Left lobe of liver (tissue), 2 donors: ENCODE measurements at places on chromosomes 11 and 22.

DNA sequence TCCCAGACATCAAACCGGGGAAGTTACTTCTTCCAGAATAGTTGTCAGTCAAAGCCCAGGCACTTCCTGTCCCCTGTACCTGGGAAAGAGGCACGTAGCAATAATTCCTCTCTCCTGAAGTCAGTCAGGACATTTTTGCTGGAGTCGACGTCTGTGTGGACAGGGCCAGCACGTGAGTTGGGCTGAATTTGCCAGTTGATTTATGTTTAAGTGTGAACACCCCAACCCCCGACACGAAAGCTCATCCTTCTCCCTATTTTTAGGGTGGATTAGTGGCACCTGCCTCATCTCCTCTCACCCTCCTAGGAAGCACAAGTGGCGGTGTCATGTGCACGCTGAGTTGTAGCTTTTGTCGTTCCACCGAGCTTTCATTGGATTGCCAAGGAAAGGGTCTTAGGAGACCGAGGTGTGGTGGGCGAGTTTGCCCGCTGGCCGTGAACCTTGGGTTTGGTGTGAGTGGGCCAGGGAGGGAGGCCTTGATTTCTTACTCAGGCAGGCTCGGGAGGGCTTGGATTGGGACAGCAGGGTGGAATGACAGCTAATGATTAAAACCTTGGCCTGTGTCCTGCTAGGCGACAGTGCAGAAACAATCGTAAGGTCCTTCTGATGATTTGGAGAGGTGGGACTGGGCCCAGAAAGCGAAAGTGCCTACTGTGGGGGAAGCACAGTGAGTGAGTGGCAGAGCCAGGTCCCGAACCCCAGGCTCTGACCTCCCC, 87.0 kb upstream of the CRYBB3 start:
- peak; percentile 61 for DNase-seq

DNA sequence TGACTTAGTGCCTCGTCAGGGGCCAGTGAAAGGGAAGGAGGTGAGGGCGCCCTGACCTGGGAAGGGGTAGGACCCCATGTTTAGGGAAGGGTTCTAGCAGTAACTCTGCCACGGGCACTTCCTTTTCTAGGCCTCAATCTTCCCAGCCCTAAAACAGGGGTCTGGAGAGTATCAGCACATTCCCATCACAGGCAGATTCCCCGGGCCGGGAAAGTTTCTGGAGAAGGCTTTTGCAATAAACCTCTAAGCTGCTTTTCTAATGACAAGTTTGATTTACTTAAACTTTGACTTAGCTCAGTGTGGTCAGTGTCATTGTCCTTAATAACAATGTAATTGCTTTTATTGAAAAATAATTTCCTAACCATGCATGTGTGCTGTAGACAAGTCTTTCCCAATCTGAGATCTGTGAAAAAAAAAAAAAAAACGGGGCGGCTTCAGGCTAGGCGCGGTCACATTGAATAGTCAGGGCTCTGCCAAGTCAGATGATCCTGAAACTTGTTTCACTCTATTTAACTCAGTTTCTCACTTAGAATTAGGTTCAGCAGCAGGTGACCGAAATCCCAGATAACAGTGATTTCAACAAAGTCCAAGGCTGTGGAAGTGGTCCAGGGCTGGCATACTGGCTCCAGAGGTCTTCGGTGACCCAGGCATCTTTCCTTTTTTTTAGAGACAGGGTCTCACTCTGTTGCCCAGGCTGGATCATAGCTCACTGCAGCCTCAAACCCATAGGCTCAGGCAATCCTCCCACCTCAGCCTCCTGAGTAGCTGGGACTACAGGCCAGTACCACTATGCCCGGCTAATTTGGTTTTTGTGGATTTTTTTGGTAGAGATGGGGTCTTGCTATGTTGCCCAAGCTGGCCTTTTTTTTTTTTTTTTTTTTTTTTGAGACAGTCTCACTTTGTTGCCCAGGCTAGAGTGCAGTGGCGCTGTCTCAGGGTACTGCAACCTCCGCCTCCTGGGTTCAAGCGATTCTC, 19.5 kb upstream of the TAB1 start:
- DNase-seq = no peak

DNA sequence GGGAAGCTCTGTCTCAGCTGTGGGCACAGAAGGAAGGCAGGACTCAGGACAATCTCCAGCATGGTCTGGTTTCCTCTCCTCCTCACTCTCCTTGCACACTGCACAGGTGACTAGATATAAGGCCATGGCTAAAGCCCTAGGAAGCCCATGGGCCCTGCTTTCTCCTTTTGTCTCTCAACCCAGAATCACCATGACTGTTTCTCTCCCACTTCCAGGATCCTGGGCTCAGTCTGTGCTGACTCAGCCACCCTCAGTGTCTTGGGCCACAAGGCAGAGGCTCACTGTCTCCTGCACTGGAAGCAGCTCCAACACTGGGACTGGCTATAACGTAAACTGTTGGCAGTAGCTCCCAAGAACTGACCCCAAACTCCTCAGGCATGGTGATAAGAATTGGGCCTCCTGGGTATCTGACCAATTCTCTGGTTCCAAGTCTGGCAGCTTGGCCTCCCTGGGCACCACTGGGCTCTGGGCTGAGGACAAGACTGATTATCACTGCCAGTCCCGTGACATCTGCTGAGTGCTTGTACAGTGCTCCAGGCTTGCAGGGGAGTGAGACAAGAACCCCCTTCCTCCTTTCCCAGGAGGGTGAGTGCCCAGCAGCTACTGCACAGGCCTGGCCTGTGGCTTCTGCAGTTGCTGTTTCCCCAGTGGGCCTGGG, 104.0 kb upstream of the TOP3B start:
- no peak for DNase-seq

DNA sequence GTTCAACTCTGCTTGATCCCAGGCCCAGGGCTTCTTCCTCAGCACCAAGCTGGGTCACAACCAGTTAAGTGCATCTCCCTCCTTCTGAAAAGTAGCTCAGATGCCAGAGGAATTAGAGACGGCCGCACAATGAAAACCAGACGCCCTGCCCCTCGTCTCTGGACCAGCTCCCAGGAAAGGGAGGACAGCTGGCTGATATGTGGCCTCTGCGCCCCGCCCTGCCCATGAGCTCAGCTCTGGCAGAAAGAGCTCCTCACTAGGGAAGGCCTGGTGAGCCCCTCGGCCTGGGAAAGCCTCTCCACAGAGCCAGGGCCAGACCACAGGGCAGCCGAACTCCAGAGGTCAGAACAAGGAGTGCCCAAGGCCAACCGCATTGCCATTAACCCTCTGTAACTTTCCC, 18.1 kb upstream of the SCGB1A1 start:
- no peak for DNase-seq

GRCh38 chr22:28576162-28576561, 103.5 kb downstream of the TTC28 start:
- no peak for DNase-seq

- DNase-seq = no peak
These were observed 184.5 kb upstream of the CHORDC1 start for GRCh38 chr11:90407350-90407749.

DNA sequence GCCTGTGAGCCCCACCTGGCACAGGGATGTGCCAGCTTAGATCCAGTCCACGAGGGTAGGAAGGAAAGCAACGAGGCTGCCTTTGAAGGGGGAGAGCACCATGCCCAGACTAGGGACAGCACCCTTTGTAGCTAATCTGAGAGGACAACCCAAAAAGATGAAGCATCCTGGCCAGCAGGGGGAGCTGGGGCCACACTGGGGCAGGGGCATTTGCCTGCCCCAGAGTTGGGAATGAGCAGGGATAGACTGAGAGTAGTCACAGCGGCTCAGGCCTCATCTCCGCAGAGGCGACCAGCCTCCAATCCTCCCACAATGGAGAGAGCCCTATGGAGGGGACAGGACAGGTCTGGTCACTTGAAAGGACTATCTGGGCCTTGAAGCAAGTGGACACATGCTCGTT, 16.4 kb downstream of the LMO1 start:
- peak; percentile 53 for DNase-seq

DNA sequence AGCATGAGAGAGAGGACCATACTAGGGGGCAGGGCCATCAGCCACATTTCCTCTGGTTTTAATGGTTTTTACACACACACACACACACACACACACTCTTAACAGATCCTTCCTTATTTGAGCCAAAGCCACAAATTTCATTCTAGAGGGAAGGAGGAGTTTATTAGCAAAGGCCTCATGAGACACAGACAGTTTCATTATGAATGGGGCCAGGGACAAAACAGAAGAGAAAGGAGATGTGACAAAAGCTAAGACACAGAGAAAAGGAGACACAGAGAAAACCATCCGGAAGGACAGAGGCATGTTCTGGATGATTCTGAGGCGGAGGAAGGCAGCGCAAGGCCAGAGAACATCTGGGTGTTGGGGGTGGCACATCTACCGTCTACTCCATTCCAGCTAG, 32.2 kb upstream of the ARFGAP3 start:
- no peak for DNase-seq

- no peak for DNase-seq
These were observed 69.6 kb upstream of the TEAD1 start for GRCh38 chr11:12604557-12605153.

- DNase-seq = no peak
These were observed 17.4 kb downstream of the LARGE2 start for GRCh38 chr11:45939836-45940235.

GRCh38 chr22:43849731-43850130, 12.6 kb downstream of the SULT4A1 start:
- no peak for DNase-seq

DNA sequence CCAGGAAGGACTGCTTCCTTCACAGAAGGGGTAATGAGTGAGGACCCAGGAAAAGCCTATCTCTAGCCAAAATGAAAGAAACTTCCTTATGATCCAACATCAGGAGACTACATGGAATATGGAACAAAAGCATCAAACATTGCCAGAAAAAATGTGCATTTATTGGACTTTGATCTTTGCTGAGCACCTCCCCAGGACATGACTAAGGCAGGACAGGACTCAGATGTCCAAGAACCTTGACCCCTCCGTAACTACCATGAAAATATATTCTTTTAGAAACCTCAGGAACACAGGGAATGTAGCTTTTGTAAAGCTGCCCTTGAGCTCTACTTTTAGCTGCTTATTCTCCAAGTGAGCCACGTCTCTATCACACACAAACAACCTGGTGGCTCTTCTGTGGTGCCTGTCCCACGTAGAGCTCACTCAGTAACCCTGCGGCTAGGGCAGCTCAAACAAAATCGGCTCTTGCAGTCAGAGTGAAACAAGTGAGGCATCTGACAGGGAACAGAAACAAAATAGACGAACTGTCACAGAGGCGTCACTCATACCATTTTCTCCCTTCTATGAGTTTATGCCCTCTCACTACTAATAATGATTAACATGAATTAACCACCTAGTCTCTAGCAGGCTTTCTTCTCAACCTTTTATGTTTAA, 471.5 kb upstream of the API5 start:
- DNase-seq = no peak

- DNase-seq = no peak
These were observed 16.6 kb upstream of the STK33 start for GRCh38 chr11:8610532-8611116.

DNA sequence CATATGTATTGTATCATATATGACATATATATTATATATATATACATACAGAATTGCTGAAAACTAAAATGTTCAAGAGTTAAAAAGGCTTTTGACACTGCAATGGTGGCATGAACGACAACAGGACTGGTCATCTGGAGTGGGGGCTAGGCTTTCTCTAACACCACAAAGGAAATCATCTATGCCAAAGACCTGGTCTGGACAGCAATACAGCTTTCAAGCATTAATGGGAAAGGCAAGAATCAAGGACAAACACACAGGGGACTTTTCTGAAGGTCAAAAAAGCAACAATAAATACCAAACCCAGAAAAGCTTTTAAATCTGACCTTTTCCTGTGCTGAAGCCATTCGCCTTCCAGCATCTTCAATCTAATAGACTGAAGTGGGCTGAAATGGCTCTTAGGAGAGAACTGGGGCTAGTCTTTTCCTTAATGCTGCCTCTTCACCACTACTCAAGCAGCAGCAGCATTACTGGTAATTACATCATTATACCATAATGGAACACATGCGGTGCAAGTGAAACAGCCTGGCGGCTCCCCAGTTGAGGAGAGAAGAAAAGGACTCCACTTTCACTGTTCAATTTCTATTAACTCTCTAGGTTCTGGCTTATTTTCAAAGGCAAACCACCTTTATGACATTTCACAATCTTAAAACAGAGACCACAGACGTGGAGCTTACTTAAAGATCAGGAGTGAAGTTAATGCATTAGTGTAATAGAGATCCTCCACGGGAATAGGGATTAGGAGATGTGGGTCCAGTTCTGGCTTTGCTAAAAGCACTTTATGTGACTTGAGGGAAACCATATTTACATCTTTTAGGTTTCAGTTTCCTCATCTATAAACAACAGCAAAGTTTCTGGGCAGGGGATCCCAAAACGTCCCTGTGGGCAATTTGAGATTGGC, 63.0 kb downstream of the GAB2 start:
- no peak for DNase-seq

GRCh38 chr11:36492724-36493304, 17.3 kb downstream of the TRAF6 start:
- DNase-seq = no peak

DNA sequence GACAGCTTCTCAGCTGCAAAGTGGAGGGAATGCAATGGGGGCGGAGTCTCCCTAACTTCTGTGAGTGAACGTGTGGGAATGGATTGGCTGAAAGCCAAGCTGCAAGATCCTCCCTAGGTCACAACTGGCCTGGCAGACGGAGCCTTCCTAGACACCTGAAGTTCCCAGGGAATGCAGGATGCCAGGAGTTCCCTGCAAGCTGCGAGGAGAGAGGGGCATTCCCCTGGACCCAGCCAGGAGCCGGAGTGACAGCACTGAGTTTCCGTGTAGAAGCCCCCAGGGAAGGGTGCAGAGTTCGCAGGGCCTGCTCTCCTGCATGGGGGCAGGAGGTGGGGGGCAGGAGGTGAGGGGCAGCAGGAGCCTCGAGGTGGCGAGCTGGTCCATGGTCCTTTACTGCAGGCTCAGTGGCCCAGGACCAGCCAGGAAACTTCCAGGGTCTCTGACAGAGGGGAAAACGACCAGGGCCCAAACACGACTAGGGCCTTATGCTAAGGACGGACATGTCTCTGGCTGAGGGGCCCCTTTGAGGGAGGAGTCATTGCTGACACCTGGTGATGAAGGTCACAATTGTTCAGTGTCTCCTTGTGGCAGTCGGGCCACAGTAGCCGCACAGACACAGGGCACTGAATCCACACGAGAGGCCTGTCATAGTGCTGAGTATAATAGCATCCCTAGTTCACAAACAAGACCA, 141.4 kb downstream of the FBXO7 start:
- no peak for DNase-seq

GRCh38 chr11:1083621-1084551, 9.2 kb downstream of the MUC2 start:
- DNase-seq = no peak

DNA sequence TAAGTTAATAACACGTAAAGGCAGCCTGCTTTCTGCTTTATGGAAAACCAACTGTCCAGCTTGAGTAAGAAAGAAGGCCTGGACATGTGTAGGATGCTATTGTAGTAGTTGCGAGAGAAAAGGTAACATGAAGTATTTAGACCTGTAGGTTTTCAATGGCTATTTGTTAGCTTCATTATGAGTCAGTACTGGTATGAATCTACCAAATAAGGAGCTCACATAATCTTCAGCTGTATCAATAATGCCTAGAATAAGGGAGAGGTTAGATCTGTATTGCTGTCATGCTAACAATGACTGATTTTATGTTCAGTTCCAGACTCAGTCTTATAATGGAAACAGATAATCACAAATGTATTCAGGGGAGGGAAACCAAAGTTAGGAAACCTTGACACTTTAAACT, 550.3 kb downstream of the CNTN5 start:
- DNase-seq = no peak
